Myocyte (in vitro differentiated cells): ENCODE measurements at places on chromosomes 1 and 21. TPM values are rescaled to one million over a fixed set of nuclear protein-coding genes. Genes with fewer than 3 reads are reported as not detected.

DISP1 gene
- total RNA-seq, result 2.2 and 2.5 TPM in 2 replicates

DNASE2B gene
- total RNA-seq, result not detected in 2 replicates

LAD1 gene
- 22.3 and 27.0 TPM in 2 replicates for total RNA-seq

- DNase-seq, result peak; percentile 6
Observed at GRCh38 chr1:177306981-177307380, 136.2 kb downstream of the BRINP2 start.

- DNase-seq, result peak; percentile 84
Observed at GRCh38 chr1:221961532-221962292, 219.8 kb upstream of the DUSP10 start.

GRCh38 chr1:172781513-172782140 lies 122.7 kb downstream of the FASLG start:
- DNase-seq, result no peak

- no peak for DNase-seq
Observed at GRCh38 chr1:56917356-56917755, 48.5 kb downstream of the C8B start.

- DNase-seq, result no peak
Observed at GRCh38 chr1:153525088-153525728, 10.6 kb downstream of the S100A6 start.

DNA sequence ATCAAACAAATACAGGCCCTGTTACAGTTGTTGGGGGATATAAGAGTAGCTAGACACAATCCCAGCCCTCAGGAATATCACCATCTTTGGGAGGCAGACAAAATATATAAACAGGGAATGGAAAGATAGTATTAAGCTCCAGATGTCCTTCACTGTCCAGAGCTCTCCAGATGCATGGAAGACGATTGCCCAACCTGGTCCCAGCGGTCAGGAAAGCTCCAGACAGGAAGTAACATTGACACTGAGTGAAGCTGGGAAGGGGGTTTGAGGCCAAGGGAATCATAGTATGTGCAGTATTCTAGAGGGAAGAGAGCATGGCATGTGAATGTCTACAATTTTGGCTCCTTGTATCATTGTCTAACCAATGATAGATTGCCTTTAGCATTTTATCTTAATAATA lies 173.9 kb upstream of the HOOK1 start:
- DNase-seq, result no peak

DNA sequence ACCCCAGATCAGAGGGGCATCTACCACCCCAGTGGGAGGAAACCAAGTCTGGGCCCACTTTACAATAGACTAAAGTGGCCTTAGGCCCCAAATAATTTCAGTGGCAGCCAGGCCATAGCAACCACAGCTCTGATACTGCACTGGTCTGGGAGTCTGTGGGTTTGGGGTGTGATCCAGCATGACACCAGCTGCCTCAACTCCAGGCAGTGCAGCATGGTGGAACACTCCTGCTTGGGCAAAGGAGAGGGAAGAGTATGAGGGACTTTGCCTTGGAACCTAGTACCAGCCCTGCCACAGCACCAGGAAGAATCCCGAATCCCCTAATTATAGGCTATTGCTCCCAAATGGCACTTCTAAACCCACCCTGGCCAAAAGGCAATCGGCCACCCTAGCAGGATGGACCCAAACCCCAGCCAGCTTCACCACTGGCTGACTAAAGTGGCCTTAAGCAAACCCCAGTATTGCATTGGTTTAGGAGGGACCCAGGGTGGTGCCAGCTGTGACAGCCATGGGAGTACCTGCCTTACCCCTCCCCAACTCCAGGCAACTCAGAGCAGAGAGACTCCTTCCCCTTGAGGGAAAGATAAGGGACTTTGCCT lies 47.1 kb downstream of the PACC1 start:
- peak; percentile 67 for DNase-seq

- peak; percentile 32 for DNase-seq
Observed at GRCh38 chr1:112457241-112457640, 51.5 kb upstream of the WNT2B start.

DNA sequence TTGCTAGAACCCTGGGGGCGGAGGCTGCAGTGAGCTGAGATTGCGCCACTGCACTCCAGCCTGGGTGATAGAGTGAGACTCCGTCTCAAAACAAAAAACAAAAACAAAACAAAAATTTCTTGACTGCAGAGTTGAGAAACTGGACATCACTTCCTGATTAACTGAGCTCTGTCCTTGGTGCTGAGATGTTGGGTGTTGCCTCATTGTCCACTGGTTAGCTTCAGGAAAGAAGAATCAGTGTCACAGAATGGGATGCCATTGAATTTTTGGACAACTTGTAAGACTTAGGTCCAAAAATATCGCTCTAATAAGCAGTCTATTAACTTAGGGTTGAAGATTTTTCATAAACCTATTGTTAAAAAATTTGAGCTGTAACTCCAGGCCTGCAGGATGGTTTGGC lies 23.8 kb upstream of the KCNA10 start:
- peak; percentile 73 for DNase-seq

- DNase-seq, result no peak
Observed at GRCh38 chr21:46421191-46421750, 37.4 kb upstream of the DIP2A start.

GRCh38 chr1:9435854-9436640 lies 103.2 kb upstream of the SLC25A33 start:
- no peak for DNase-seq
